PC-9 (cell line): ENCODE measurements at places on chromosomes 3 and 15. TPM values are rescaled to one million over a fixed set of nuclear protein-coding genes. Genes with fewer than 3 reads are reported as not detected.

The LXN gene
- not detected in 2 replicates for total RNA-seq

DNA sequence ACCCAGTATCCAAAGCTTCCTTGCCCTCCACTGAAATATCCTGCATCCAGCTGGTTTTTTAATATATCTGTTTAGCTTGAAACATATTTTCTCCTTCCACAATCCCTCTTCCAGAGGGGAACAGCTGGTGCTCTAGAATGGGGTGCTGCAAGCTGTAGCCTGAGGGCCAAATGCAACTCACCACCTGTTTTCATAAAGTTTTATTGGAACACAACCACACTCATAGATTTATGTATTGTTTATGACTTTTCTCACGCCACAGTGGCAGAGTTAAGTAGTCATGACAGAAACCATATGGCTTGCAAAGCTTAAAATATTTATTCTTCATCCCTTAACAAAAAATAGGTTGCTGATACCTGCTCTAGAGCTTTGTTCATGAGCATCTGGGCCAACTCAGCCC, 298.7 kb downstream of the CLSTN2 start:
- no peaks in the 10 kb centered on the region for H3K36me3 ChIP-seq
- no peak for DNase-seq
- H3K27ac ChIP-seq, result no peak overlapping the region
- no peaks in the 10 kb centered on the region; the same call in 1 of the 2 replicates for H3K27me3 ChIP-seq
- no peaks in the 10 kb centered on the region for H3K4me1 ChIP-seq

GRCh38 chr3:127418560-127419147, 130.8 kb upstream of the PRR20G start:
- no peak overlapping the region for H3K27ac ChIP-seq
- DNase-seq, result no peak
- H3K4me3 ChIP-seq, result no peak overlapping the region
- no peaks in the 10 kb centered on the region for H3K4me1 ChIP-seq
- peaks cover 98% of the 10 kb centered on the region for H3K27me3 ChIP-seq
- no peaks in the 10 kb centered on the region for H3K36me3 ChIP-seq

DNA sequence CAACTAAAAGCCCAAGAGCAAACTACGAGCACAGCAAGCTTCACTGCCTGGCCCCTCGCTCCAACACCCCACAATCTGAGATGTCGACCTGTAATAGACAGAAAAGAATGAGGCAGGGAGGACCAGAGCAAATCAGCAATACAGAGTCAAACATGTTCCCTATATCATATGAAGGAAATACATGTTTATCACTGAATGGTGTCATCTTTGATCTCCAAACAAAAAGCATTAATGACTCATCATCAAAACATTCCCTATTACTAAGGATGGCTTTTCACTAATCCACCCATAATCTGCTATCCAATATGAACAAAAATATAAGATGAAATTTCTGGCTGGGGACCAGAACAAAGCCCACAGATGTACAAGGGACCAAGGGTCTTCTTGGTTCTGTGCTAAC, 34.7 kb downstream of the MYO5A start:
- no peak for DNase-seq
- H3K36me3 ChIP-seq, result no peaks in the 10 kb centered on the region
- H3K4me1 ChIP-seq, result no peaks in the 10 kb centered on the region
- no peaks in the 10 kb centered on the region for H3K27me3 ChIP-seq

DNA sequence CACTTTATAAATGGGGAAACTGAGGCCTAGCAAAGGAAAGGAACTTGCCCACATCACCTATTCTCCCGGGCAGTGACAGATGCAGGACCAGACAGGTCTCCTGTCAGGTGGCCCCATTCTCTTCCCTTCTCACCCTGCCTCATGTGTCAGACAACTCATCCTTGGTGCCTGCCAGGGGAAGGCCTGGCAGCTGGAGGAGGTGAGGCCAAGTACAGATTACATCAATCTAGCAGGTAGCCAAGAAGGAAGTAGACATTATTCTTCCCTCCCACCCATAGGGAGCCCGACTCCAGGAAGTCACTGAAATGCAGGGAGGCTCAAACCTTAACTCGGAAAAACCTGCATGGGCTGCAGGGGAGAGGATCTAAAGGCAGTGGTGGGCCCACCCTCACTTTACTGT, 39.6 kb downstream of the DAPK2 start:
- no peak overlapping the region for H3K27ac ChIP-seq
- DNase-seq, result peak; percentile 62
- peaks cover 47% of the 10 kb centered on the region for H3K4me1 ChIP-seq
- no peaks in the 10 kb centered on the region for H3K36me3 ChIP-seq
- no peaks in the 10 kb centered on the region for H3K27me3 ChIP-seq

GRCh38 chr3:20326541-20326940, 140.5 kb upstream of the SGO1 start:
- H3K4me1 ChIP-seq, result no peaks in the 10 kb centered on the region; the same call in 1 of the 2 replicates
- H3K4me3 ChIP-seq, result no peak overlapping the region
- peak overlapping the region; percentile 78 for H3K27ac ChIP-seq
- H3K27me3 ChIP-seq, result no peaks in the 10 kb centered on the region

GRCh38 chr3:188244395-188244861, 90.5 kb downstream of the LPP start:
- no peak for DNase-seq
- H3K4me1 ChIP-seq, result peaks cover 34% of the 10 kb centered on the region
- H3K27ac ChIP-seq, result peak overlapping the region; percentile 48
- 0 out of 2 replicates have a peak, but pooled peaks cover under 1% of the 10 kb centered on the region for H3K36me3 ChIP-seq

DNA sequence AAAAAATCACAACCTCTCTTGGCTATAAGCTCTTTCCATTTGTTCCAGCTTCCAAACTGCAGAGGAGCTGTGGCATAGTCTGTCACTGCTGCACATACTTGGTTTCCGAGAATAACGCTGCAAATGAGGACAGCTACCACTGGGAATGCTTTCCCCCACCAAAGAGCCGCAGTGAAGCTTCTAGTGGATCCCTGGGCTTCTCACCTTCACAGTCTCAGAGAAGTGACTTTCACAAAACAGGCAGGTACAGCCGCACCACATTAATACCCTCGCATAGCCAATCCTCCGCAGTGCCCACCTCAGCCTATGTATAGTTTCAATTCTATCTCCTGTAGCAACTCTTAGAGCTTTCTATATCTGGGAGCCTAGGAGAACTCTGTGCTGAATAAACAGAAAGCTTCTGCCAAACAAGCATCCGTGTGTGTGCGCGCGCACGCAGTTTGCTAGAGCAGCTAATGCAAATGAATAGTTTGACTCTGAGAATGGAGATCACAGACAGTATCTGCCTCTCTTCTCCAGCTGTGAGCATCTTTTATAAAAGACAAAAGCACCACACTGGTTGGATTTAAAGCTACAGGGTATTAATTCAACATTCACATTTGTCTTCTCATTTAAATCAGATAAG, 81.9 kb upstream of the PLXND1 start:
- DNase-seq, result no peak
- H3K4me1 ChIP-seq, result peaks cover 64% of the 10 kb centered on the region
- H3K27ac ChIP-seq, result peak overlapping the region; percentile 72

- no peaks in the 10 kb centered on the region for H3K27me3 ChIP-seq
- peaks cover 33% of the 10 kb centered on the region for H3K4me1 ChIP-seq
- H3K36me3 ChIP-seq, result no peaks in the 10 kb centered on the region
Measured at GRCh38 chr3:36681867-36682266, 82.5 kb downstream of the DCLK3 start.
